ENCODE measurements at places on chromosomes 5 and 9.

GRCh38 chr5:73174100-73174815 lies 1.3 kb downstream of the TMEM174 start:
- no peak for DNase-seq

- no peak for DNase-seq
Observed at GRCh38 chr5:23411200-23411599, 96.2 kb upstream of the PRDM9 start.

DNA sequence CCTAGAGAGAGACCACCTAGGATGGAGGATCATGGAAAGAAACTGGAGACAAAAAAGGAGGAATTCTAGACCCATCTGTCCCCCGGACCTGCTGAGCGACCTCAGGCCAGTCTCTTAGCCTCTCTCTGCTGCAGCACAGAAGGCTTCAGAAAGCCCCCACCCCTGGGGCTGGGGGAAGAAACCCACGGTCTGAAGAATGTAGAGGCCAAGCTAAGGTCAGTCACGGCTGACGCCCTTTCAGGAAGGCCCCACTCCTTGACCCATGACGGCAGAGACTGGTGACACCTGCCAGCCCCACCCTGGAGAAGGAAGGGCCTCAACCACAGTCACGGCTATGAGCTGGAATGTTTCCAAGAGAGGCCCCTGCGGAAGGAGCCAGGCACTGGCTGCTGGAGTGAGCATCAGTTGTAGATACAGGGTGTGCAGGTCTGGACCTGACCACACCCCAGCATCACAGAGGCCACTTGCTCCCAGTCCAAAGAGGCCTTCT lies 120.5 kb upstream of the BOD1 start:
- no peak for DNase-seq

- no peak for DNase-seq
Observed at GRCh38 chr5:169350016-169350415, 49.1 kb upstream of the SLIT3 start.

DNA sequence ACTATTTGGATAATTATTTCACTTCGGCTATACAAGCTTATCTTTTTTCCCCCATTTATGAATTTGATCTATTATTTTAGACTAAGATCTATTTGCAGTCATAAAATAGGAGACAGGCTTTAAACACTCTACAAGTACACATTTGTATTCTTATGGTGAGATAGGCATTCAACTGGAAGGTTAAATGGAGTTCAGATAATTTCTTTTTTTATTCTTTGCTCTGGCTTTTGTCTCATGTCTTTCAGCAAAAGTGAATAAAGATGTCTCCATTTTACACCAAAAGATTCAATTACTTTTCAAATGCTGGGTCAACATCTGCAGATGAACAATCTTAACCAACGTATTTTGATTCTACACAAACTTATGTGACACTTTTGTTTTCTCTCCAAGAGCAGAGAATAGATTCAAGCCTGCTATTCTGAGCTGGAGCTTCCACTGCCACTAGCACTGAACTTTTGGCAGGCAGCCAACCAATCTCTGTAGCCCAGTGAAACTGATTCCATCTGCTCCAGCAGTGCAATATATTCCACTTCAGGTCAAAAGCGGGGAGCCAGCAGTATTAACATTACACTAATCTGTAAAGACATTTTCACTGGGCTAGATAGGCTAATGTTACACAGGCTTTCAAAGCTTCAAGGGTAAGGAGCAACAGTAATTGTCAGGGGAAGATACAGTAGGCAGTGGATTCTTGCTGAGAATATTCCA lies 452.0 kb upstream of the ZNF608 start:
- DNase-seq, result peak; percentile 85

- no peak for DNase-seq
Observed at GRCh38 chr9:134371731-134372130, 45.5 kb downstream of the RXRA start.

GRCh38 chr9:33450621-33451146 lies 3.3 kb upstream of the AQP3 start:
- DNase-seq, result no peak

GRCh38 chr5:141649972-141650371 lies 1.2 kb downstream of the FCHSD1 start:
- DNase-seq, result no peak

DNA sequence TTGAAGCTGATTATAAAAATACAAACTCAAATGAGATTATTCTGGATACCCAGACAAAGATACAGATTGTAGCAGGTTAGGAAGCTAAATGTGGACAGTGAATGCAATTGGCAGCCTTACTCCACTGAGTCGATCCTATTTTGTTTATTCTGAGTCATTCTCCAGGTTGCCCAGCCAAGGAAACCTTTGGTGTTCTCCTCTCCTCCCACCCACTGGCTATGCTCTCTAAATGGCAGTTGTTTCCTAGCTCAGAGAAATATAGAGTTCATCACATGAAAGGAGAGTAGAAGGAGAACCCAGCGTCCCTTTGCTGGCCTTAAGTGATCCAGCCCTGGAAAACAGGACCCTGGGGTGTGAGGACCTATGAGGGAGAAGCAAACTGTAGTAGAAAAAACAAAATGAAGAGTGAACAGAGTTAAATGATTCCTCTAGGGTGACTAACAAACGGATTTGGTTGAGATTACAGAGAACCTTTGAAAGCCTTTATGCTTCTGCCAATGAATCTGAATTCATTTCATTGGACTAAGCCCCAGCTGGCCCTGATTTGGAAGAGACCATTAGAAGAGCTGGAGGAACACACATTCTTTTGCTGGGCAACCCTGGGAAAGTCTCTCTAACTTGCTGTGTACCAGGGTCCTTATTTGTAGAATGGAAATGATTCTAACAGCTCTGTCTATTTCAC lies 95.1 kb downstream of the BRINP1 start:
- DNase-seq, result no peak

GRCh38 chr5:56350597-56351170 lies 117.6 kb upstream of the ANKRD55 start:
- DNase-seq, result no peak

DNA sequence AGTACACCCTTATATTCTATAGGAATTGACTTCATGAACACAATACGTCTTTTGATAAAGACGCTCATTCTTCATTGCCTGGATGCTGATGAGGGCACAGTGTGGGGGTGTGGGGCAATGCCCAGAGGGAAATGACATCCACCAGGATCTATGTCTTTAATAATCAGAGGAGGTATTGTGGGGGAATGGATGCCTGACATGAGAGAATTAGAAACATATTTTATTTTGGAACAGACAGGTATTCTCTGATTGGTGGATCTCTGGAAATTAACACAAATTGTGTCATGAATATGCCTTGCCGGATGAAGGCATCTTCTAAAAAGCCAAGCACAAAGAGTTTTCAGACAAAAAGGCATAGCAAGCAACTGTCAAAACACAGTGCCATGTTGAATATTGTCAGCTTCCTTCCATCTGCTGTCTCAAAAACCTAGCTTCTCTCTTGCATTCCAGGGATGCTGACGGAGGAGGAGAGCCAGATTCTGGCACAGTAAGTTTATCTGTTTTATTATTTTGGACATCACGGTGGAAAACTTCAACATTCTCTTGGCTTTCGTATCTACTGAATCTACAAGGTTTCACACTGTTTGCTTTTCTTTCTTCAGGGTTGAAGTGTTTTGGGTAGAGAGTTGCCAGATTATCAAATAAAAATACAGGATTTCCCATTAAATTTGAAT lies 3.9 kb upstream of the C5orf58 start:
- DNase-seq, result no peak

GRCh38 chr5:115068239-115069086 lies 101.2 kb downstream of the TRIM36 start:
- DNase-seq, result no peak

GRCh38 chr9:116497095-116497890 lies 189.8 kb upstream of the TRIM32 start:
- DNase-seq, result no peak

- no peak for DNase-seq
Observed at GRCh38 chr9:16238623-16239138, 631.8 kb downstream of the BNC2 start.

DNA sequence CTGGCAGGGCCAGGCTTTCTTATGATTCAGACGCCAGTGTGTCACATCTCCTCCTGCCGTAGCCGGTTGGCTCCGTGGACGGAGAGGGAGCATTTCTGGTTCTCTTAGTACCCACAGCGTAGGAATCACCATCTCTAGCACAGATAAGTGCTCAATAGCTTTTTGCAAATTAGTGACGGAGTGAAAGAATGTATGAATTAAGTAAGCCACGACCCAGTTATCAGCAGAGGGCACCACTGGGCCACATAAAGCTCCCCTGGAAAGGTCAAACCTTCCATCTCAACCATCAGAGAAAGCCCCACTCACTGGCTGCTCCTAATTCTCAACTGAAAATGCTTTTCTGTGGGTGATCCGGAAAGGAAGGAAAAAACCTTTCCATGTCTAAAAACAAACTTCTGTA lies 317.0 kb upstream of the ADCY2 start:
- no peak for DNase-seq

DNA sequence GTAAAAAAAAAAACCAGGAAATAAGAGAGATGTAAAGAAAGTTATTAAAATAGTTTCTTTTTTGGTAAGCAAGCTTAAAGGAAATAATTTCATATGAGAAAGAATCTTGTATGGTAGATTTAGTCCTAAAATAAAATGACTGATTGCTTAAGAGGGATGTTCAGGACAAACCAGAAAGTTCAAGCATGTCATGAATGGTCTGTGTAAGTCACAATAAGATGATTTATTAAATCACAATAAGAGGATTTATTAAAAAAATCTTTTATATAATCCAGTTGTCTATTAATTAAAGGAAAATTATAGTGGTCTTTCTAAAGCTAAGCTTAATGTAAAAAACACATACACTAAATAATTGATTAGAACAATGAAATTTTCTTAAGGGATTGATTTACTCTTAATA lies 91.8 kb upstream of the OR13F1 start:
- no peak for DNase-seq

GRCh38 chr5:8729437-8729836 lies 816.4 kb downstream of the SEMA5A start:
- DNase-seq, result no peak

- DNase-seq, result no peak
Observed at GRCh38 chr5:180649297-180650039, at the start of gene FLT4. FLT4 (minus strand) TSS chr5:180649600; CDS start chr5:180649545, 55 bp downstream.

DNA sequence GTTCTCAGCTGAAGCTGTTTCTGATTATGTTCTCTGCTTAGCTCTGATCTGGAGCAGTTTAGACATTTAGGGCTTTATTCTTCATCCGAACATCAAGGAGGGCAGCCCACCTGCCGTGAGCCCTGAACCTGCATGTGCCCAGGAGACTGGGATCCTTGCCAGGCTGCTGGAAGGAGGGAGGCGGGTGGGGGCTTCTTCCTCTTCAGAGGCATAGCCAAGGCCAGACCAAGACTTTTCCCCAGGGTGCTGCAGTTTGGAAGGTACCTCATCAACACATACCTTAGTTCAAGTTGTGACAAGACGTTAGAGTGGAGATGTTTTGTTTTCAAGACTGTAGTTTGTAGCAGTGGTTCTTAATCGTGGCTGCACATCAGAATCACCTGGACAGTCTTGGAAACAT lies 64.9 kb downstream of the RALGPS1 start:
- DNase-seq, result no peak

DNA sequence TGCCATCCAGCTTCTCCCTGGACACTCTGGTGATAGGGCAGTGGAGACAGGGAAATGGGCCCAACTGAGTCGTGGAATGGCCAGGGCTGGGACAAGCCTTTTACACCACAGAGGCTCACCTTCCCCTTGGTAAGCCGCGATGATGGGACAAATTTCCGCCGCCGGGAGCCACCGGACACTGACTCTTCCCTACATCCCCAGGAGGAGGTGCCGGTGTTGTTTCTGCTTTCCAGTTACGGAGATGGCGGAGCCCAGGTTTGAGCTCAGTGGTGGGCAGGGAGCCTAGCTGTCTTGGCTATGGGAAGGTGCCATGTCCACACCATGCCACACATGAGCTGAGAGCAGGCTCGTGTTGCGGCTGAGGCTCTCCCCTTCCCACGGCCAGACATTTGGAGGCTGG lies 19.9 kb upstream of the WNK2 start:
- no peak for DNase-seq

DNA sequence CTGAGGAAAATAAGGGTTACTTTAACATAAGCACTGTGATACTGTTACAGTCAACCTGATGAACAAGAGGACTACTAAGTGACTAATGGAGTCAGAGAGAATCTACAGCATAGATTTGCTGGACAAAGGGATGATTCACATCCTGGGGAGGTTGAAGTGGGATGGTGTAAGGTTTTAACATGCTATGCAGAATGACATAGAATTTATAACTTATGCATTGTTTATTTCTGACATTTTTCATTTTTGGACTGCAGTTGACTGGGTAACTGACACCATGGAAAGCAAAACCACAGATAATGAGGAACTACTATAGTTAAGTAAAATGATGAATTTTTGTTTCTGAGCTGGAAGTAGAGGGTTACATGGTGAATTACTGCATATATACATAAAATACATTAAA lies 389.2 kb downstream of the MAT2B start:
- DNase-seq, result no peak

DNA sequence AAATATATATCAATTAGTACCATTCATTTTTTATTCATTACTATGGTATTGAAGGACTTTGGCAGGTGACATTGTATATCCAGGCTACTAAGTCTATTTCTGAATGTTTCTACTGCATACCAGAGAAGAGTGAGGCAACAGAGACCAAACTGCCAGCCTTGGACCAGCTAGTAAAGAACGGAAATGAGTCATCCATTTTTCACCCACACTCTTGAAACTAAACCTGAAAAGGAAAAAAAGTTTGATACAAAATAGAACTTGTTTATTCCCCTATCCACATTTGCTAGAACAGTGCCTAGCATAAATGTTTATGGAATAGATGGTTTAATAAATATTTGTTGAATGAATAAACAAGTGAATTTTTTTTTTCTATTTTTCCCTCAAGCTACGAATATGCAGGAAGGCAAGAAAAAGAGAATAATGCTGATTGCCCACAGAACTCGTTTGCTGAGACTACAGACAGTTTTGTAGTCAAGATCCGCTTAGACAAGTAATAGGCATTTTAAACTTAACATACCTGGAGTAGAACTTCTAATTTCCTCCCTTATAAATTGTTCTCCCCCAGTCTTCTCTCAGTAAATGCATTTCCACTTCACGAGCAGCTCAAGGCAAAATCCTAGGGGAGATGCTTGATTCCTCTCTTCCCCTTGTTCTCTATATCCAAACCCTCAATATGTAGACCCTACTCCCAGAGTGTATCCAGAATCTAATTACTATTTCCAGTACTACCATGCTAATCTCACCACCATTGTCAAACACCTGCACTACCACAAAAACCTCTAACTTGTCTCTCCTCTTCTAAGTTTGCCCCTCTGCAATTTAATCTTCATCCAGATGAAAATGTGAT lies 146.2 kb upstream of the RASA1 start:
- no peak for DNase-seq
